ENCODE measurements at places on chromosomes 3 and 15.

DNA sequence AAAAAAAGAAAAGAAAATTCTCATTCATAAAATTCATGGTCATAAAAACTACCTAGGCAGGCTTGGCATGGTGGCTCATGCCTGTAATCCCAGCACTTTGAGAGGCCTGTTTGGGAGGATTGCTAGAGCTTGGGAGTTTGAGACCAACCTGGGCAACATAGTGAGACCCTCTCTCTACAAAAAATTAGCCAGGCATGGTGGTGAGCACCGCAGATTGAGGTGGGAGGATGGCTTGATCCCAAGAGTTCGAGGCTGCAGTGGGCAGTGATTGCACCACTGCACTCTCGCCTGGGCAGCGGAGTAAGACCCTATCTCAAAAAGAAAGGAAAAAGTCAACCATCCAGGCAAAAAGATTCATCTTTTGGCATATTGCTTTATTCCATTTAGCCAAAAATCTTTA is 58.5 kb downstream of the MEIS2 start:
- DNase-seq, result no peak

DNA sequence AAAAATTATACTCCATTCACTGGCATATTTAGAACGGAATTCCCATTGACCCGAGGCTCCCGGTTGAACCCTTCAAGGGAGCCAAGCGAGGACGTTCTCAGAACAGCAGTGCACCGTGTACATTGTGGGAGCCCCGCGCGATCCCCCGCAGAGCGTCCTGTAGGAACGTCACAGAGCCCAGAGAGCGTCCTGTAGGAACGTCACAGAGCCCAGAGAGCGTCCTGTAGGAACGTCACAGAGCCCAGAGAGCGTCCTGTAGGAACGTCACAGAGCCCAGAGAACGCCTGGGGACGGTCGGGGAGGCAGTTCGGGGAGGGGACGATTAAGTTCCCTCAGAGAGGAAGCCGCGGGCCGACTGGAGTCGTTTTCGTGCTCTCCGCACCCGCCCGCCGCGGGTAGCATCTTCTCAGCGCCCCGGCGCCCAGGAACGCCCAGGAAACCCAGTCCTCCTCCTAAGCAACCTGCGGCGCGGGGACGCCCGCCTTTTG is 506 bp upstream of the ATP1B3 start:
- peak; percentile 51 for DNase-seq

DNA sequence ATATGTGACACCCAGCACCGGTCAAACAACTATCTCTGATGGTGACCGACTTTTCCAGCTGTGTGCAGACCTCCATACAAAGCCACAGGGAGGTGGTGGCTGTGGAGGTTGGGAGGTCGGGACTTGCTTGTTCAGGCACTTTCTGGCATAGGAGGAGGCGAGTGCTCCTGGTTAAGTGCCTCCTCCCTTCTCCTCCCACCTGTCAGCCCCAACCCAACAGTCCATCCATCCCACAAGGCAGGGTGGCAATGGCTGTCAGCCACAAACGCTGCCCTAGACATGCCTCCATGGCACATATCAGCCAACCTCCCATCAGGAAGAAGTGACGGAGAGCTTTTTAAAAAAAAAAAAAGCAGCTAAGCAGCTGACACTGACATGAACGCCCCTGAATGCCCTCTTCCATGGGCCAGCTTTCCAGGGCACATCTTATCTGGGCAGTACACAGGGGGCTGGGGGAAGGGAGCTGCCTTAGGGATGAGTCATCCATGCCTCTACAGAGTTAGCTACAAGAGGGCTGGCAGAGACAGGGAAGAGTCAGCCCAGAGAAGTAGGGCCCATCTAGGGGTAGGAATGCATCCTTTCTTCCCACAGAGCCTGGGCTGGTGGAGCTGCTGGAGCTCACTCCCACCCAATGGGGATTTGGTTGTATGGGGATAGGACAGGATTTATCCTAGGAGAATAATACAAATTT is 41.2 kb downstream of the CCDC12 start:
- DNase-seq, result no peak

GRCh38 chr15:43808960-43809678 is 8.7 kb downstream of the HYPK start:
- DNase-seq, result no peak

DNA sequence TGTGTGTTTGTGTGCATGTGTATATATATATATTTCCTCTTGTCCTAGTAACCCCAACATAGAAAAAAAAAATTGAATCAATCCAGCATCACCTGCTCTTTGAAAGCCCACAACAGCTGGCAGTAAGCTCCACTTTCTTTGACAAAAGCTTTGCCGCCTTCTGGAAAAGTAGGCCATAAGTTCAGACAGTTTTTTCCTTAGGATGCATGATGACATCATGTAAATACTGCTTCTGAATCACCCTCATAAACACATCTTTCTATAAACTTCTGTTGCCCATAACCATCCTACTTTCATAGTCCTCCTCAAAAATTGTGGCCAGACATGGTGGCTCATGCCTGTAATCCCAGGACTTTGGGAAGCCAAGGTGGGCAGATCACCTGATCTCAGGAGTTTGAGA is 67.4 kb downstream of the CSNK1G1 start:
- DNase-seq, result no peak

GRCh38 chr15:40098489-40099261 is 10.0 kb downstream of the BMF start:
- peak; percentile 39 for DNase-seq

- no peak for DNase-seq
These were observed 161.4 kb upstream of the ST8SIA2 start for GRCh38 chr15:92232317-92232716.

DNA sequence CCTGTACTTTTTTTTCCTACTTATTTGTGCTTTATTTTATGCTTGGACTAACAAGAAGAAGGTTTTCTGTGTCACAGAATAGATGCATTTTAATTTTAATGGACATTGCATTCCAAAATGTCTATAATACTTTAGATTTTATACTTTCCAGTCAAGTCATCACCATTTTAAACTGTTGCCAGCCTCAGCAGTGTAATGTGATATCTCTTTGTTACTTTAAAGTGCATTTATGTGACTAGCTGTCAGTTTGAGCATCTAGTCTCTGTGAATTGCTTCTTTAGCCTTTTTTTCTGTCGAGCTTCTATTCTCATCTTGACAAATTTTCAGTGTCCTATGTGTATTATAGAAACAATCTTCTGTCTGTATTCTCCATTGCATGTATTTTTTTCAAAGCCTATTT is 511.4 kb upstream of the CBLB start:
- DNase-seq, result no peak

GRCh38 chr3:111764645-111765091 is 94.4 kb upstream of the PHLDB2 start:
- DNase-seq, result no peak

DNA sequence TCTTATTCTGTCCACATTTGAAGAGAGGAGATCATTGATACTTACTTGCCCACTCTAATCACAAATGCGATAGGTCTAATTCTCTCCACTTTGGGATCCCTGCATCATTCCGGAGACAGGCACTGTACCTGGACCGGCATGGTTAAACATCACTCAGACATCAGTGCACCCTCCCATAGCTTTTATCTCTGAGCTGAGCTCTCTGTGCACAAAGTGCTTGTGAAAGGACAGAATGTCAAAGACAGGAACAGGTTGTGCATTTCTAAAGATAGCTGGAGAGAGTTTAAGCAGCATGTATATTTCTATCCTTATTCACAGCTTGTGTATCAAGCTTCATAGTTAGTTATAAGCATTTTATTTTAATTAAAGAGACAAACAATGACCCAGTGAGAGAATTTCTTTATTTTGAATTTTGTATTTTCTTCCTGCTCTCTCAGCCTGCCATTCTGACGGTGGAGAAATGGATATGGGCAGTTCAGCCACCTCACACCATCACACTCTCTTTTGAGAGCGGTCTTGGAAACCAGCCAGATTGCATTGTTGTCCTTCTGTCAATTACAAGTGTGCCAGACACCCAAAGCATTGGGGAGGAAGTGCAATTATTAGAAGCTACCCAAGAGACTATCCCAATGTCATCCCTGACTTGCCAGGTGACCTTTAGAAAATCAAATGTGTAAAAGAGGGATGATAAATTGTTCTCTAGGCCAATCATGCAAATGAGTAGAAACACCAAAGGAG is 65.2 kb upstream of the CHL1 start:
- DNase-seq, result peak; percentile 9

DNA sequence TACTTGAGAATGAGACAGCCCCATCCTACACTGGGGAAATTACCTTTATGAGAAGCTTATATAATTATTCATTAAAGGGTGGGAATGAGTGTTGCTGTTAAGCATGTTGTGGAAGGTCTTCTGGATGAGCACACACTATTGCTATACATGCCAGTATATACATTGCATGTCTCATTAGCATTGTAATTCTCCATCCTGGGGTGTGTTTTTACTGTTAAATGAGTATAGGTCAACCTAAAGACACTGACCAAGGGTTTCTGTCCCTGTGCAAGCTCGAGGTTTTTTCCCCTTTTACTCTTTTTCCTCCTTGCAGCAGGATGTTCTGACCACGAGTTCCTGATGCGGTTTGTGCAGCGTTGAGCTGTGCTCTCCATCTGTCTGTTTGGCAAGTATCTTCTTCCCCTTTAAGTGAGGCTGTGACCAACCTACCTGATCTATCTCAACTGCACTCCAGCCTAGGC is 7.2 kb upstream of the IVD start:
- DNase-seq, result peak; percentile 11

DNA sequence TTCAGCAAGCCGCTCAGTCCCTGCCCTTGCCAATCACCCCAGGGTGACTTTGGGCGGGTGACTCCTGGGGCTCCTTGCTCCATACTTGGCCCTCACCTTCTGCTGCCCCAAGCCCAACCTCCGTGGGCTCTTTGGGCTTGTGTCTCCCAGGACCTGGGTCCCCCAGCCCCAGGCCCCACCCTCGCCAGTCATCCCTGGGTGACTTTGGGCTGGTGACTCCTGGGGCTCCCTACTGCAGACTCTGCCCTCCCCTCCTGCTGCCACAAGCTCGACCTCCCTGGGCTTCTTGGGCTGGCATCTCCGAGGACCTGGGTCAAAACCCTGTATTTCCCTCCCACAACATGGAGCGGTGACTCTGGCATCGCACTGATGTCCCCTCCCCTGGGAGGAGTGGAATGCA is 151.5 kb downstream of the GOLGA6L4 start:
- no peak for DNase-seq

DNA sequence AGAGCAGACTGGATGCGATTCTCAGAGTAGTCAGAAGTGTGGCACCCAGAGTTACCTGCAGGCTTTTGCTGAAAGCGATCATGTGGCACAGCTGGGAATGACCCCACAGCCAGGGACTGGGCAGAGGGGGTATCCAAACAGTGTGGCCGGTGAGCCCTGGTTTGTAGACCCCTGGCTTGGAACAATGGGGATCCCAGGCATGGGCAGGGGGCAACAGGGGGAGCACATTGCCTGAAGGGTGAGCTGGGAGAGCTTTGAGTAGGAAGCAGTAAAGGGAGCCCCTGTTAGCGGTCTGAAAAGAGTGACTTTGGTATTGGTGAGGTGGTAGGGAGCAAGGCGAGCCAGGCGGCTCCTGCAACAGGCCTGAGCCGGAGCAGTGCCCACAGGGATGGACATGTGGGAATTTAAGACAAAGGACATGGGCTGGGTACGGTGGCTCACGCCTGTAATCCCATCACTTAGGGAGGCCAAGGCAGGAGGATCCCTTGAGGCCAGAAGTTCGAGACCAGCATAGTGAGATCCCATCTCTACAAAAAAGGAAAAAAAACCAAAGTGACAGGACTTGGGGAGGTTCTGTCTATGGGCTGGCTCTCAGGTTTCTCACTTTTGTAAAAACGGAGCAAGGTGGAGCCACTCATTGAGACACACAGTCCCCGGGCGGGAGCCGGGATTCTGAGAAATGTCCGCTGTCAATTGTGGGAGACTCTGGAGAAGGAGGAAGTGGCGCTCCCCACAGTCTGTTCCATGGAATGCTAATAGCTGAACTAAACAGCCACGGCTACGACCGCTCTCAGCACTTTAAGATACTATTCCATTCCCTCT is 223.8 kb upstream of the LYSMD4 start:
- no peak for DNase-seq

DNA sequence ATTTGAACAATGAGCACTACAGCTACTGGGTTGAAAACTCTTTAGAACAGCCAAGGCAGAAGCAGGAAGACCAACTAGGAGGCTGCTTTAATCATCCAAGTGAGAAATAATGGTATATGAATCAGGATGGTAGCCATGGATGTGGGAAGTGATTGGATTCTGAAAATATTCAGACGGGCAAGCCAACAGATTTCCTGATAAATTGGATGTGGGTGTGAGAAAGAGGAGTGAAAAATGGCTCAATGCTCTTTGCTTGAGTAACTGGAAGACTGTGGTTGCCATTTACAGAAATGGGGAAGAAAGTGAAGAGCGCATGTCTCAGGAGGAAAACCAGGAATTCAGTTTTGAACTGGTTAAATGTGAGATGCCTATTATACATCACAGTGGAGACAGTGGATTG is 50.4 kb downstream of the ISL2 start:
- no peak for DNase-seq

DNA sequence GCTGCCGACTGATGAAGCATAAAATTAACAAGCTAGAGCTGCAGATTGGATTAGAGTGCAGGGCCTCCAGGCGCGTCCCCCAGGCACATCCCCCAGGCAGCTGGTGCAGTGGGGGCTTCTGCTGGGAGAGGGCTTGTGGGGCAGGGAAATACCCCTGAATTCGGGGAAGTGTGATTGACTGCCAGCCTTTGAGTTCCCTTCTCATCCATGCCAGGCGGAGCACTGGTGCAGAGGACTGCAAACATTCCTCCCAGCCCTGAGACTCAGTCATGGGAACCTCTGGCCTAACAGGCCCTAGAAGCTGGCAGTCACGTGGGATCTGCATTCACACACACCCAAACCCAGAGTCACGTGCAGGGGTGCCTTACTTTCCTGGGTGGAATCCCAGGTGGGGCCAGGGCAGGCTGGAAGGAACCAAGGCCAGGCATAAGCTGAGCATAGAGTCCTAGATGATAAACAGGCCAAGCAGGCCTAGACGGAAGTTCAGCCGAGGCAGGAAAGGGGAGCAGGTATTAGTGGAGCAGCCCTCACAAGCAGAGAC is 46.2 kb upstream of the SEC22A start:
- peak; percentile 58 for DNase-seq

DNA sequence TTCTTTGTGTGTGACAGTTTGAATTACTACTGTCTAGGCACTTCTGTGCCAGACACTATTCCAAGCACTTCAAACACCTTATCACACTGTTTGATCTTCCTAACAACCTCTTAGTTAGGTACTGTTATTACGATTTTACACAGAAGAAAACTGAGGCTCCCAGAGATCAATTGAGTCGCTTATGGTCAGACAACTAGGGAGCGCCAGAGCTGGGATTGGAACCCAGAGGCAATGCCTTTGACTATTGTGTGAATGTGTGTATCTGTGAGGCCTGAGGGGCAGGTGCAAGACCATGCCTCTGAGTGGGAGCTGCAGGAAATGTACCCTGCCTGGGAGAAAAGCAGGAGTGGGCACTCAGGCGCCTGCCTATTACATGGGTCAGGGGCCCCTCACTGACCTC is 1.8 kb downstream of the TRH start:
- no peak for DNase-seq

DNA sequence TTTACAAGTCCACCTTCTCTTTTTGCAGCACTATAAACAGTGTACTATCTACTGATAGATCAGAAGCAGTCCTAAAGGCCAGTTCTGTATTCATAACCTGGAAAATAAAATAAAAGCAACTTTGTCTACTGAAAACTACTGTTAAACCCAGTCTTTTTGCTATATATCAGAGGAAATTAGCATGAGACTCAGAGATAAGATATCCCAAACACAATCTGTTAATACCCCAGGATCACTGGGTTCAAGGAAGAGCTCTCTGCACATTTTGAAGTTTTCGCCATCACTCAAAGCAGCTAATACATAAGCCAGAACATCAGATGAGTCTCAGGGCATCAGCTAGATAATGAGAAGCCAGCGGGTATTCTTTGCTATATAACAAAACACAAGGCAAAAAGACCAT is 21.8 kb downstream of the OSBPL10 start:
- no peak for DNase-seq

Data from NCI-H1694 treated with DMSO at 0.1 percent for 48 hours (cell line).